ENCODE measurements at places on chromosomes 1 and 21.

DNA sequence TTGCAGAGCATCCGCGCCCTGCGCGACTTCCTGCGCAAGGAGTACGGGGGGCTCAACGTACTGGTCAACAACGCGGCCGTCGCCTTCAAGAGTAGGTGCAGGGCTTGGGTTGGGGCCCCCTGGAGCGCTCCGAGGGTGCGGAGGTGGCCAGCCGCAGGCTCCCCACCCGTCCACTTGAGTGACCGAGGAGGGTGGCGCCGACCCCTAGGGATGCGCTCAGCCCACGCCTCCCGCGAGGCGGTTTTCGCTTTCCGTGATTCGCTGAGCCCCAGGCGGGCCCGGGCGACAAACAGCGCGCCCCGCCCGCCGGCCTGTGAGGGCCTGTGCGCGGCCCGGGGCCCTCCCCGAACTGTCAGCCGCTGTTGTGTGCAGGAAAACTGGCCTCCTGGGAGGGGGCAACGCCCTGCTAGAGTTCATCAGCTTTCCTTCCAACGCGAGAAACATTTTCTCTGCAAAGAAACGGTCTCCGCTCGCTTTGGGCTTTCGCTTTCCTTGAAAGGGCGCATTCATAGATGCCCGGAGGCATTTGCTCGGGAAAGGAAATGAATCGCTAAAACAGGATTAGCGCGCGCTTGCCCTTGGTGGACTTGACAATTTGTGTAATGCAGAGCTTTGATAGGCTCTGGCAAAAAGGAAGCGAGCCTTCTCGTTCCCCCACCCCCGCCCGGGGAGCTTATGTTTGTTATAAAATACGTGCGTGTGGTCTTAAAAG is 668 bp downstream of the CBR3 start:
- DNase-seq, result peak; percentile 57

GRCh38 chr21:40335704-40336103 is 468.5 kb downstream of the PCP4 start:
- DNase-seq, result no peak

- no peak for DNase-seq
These were observed 29.8 kb upstream of the RCOR3 start for GRCh38 chr1:211229365-211229759.

DNA sequence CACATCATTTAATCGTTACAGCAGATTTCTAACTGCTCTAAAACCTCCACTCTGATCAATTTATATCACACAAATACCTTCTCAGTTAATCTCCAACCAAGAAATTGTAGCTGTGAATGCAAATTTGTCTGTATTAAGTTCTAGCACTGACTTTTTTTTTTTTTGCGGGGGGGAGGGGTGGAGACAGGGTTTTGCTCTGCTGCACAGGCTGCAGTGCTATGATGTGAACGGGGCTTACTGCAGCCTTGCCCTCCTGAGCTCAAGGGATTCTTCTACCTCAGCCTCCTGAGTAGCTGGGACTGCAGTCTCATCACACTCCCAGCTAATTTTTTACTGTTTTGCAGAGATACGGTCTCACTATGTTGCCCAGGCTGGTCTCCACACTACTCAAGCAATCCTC is 163.6 kb downstream of the RERE start:
- no peak for DNase-seq

DNA sequence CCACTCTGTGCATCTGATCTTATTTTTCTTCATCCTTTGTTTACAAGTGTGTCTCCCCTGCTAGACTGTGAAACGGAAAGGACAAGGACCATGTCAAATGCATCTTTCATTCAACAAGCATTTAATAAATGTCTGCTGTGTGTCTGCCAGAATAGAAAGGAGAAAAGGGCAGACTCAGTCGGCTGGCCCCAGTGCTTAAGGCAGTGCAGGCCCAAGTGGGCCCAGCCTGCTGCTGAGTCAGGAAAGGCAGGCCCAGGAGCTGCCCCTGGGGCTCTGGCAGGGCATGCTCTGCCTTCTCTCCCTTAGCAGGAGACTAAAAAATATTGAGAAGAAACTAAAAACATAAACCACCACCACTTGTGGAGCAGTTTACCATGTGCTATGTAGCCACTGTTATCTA is 38.1 kb downstream of the PLEKHA6 start:
- DNase-seq, result no peak

DNA sequence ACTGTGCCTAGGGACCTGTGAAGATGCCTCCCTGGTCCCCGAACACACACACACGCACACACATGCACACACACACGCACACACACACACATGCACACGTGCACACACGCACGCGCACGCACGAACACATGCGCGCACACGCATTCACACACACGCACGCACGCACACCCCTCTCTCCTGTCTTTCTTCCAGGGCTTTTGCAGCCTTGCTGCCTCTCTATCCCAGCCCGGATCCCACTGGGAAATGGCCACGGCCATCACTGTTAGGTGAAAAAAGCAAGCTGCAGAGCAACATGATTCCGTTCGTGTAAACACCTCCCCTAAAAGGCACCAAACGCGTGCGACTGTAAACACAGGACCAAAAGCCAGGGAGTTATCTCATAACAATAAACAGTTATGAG is 39.7 kb downstream of the NKAIN1 start:
- no peak for DNase-seq

GRCh38 chr1:55040083-55040932 is 960 bp downstream of the PCSK9 start:
- DNase-seq, result no peak

DNA sequence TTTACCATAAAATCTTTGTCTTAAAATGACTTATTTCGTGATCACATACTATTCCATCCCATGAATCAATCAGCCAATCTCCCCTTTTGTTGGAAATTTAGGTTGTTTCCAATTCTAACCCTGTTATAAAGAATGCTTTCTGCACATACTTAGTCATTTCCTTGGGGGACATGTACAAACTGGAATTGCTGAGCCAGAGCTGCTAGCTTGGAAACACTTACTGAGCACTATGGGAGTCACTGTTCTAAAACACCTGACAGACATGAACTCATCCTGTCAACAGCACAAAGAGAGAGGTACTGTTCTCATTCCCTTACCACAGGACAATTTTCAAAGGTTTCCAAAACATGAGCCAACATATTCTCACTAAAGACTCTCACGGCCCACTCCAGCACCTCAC is 32.1 kb downstream of the AK2 start:
- no peak for DNase-seq

DNA sequence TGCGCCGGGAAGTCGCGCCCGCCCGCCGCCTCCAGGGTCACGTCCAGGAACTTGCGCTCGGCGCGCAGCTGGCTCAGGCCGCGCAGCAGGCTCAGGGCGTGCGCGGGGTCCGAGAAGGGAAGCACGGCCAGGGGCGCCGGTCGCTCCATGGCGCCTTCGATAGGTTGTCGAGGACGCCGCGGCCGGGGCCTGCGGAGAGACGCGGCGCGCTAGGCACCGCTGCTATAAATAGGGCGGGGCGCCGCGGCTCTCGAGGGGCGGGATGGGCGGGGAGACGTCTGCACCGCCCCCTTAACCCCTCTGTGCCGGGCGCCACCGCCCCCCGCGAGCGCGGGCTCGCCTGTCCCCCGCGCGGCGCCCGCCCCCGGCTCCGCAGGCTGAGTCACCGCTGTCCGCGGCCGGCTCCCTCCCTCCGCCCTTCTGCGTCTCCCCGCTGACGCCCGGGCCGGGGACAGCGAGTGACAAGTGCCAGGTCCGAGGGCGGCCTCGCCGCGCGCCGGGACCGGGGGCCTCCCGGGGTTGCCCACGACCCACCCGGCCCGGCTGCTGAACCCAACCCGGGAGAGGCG is at the start of gene KLHL21:
Gene KLHL21, minus strand, starts transcription at position 201 of the 569 bp plus-strand sequence. Its CDS starts 52 bp downstream, at position 149.
- DNase-seq, result peak; percentile 95

DNA sequence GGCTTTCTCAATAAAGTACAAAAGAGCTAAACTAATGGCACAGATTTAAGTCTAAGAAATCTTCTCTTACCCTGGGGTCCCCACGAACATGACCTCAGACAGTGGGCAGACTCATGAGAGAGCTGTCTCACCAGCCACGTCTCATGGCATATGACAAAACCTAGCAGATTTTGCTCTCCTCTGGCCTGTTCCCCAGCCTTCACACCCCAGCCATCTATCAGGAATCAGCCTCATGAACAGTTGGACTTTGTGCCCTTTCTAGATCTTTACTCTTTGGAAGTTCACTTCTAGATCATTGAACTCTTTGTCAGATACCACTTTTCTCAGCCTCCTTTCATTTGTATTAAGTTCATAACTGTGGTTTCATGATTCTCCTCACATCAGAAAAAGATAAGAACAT is 14.2 kb upstream of the HSD3B1 start:
- no peak for DNase-seq
